KBM-7 (cell line): ENCODE measurements at places on chromosomes 3 and 15.
A peak's percentile ranks its signal among the peaks of the same experiment; 100 is the strongest.

- no peak for DNase-seq
These were observed 166.9 kb upstream of the FAM3D start for GRCh38 chr3:58833491-58833890.

DNA sequence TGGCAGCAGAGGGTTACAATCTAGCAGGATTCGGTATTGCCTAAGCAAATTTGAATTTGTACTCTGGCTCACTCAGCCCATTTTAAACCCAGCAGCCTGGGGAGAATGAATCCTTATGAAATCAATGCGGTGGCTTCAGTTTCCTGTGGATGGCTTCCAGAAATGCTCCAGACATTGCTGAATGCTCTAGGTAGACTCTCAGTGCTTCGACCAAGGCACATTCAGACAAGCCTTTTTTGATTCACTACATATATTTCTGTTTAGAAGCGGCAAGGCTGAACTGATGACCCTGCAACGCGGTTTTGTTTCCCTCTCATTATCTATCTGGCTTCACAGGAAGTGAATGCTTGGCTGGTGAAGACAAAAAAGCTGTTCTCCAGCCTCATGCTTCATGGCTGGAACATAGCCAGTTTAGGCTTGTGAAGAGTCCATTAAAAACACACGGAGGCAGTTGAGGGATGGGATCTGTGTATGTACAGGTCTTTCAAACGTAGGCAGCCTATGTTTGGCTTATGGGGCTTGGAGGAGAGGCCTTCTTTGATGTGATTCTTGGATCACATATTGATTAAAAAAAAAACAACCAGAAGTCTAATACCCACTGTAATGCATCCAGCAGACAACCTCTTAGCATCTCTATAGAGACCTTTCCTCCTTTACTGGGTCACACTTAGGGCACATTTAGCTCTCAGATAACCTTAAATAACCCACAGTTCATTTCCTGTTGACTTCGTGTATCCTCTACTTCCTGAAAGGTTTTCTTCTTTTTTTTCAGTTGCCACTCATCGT, 400.2 kb upstream of the TBL1XR1 start:
- peak; percentile 86 for DNase-seq

GRCh38 chr3:141389703-141390102, 21.4 kb downstream of the ZBTB38 start:
- no peak for DNase-seq

GRCh38 chr3:38746641-38747040, 69.4 kb downstream of the SCN10A start:
- no peak for DNase-seq

DNA sequence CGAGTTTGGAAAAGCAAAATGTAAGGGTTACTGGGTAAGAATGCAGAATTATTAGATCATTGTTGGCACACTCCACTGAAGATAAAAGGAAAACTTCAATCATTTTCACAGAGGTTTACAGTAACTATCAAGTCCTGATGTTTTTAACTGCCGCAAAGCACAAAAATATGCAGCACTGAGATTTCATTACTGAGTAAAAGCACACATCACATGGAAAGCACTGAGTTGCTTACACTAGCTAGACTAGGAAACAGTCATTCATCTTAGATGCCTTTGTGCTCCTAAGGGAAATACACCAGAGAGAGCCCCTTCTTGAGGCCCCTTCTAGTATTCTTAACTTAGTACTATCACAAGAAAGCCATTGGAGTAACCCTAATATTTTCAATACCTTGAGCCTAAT, 11.8 kb upstream of the P2RY1 start:
- DNase-seq: no peak

DNA sequence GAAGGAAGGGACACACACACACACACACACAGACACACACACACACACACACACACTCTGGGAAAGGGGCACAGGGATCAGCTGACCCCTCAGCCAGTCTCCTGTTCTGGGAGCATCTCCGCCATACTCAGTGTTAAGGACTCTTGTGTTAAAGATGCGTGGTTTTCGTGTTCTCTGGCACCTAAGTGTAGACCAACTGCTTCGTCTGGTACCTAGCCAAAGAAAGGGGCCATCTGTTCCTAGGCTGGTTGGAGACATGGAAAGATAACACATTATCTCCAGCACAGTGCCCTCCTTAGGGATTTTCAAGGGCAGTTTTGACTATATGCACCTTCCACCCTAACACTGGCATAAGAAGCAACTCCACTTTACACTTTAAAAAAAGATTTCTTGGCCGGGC, 65.1 kb downstream of the EPHB1 start:
- DNase-seq: no peak

DNA sequence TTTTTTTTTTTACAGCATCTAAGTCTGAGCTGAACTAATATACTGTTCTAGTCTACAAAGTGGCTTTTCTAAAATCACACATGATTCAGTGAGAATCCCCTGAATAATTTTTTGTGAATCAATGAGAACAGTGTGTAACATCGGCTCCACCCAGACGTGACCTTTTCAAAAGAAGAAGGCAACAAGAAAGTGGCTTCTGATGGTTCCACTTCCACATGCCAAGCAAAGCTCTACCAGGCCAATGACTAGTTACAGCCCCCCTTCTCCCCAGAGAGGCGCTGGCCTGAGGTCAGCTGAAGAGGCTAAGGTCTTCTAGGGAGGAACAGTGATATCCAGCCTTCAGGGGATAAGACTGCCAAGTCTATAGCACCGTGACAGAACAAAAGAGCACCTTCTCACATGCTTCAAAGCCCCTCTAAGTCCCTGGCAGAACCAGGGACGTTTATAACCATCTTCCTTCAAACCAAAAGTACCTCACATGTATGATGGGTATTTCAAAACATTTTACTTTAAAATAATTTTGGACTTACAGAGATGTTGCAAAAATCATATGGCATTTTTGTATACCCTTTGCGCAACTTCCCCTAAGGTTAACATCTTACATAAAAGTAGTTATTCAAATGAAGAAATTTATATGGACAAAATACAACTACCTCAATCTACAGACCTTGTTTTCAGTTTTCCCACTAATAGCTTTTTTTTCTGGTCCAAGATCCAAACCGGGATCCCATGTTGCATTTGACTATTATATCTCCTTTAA, 177.9 kb downstream of the OSBPL10 start:
- DNase-seq: no peak

- DNase-seq: no peak
These were observed 427.1 kb upstream of the DPH6 start for GRCh38 chr15:35973029-35973428.

GRCh38 chr3:167862104-167862730, 126.7 kb downstream of the SERPINI1 start:
- no peak for DNase-seq

DNA sequence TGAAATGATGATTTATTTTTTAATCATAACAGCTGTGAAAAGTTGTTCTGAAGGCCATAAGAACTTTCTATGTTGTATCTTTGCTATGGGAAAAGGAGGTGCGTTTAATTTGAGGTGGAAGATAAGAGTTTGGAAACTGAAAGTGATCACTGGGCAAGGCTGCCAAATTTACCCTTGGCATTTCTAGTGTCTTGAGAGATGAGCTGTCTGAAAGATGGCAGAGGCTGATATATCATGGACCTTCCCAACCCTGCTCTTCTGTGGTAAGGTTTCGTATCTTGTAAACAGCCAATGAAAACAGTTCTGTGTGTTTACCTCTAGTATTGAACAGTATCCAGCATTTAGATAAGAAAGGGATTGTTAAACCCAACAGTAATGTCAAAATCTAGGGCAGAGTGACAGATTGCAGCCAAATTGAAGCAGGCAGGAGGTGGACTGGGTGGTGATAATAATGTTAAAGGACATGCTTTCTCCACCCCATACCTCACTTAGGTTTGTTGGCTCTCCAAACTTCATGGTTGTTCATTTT, 15.8 kb upstream of the NFKBIZ start:
- DNase-seq: no peak

DNA sequence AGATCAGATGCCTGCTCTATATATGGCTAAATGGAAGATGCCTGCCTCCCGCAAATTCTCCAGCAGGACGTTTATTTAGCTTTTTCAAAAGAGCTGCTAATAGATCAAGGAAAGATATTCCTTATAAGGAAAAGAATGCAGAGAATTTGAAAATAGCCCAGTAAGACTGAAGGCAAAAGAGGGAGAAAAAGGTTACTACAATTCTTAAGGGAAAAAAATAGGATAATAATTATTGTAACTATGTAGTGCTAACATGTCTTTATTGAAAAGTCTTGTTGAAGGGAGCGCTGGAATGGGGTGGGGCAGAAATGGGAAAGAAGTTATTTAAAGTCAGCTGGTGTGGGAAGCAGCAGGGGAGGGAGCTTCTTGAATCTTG, 2.9 kb downstream of the TPM1 start:
- no peak for DNase-seq

GRCh38 chr15:62901909-62902546, 140.5 kb upstream of the TPM1 start:
- peak; percentile 29 for DNase-seq

DNA sequence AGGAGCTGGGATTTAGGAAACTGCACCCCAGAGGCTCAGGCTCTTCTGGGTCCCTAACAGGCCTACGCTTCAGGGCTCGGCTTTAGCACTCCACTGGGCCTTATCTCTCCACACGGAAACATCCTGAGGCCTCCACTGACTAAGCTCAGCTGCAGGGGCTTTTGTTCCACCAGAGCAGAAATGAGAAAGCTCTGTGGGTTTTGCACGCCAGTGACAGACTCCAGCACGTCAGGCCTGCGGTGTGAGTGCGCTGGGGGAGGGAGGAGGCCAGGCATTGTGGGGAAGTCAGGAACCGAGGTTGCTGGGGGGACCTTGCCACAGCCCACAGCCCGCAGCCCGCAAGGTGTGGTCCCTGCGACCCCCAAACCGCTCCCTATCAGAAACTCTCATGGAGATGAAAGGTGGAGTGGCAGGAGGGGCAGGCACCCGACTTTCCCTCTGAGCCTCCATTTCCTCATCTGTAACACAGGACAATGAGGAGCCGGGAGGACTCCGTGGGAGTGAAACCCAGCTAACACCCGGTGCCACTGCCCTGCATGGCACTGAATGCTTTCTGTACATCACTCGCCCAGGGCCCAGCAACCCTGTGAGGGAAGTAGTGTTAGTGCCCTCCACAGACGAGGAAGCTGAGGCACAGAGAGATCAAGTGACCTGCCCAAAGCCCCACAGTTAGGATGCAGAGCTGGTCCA, 106.5 kb downstream of the TPRA1 start:
- DNase-seq: peak; percentile 4

DNA sequence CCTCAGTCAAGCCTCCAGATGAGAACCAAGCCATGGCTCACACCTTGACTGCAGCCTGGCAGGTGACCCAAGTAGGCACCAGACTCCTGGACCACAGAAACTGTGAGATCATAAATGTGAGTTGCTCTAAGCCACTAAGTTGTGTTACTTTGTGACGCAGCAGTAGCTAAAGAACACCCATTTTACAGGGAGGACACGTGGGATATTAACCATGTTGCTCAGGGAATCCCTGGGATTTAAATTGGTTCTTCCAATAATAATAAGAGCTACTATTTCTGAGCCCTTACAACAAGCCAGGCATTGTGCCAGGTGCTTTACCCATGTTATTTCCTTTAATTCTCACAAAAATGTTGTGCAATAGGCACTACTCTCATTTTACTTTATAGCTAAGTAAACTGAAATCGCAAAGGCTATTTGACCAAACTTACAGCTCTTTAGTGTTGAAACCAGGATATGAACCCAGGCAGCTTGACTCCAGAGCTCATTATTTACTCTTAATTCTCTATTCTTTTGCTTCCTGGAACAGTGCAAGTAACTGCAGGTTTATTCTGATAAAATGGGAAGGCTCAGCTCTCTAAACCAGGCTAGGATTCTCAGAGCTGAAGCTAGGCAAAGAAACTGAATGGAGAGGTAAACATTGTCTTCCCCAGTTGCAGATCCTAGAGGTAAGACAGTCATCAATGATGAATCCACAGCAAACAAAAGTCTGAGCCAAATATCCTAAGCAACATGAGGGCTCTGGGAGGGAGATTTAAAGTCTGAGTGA, 294.4 kb downstream of the KBTBD8 start:
- no peak for DNase-seq

DNA sequence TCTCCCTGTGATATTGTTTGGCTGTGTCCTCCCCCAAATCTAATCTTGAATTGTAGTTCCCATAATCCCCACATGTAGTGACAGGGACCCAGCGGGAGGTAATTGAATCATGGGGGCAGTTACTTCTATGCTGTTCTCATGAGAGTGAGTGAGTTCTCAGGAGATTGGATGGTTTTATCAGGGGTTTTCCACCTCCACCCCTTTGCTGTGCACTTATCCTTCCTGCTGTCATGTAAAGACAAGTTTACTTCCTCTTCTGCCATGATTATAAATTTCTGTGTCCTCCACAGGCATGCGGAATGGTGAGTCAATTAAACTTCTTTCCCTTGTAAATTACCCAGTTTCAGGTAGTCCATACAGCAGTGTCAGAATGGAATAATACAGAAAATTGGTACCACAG, 24.7 kb downstream of the TUSC7 start:
- peak; percentile 32 for DNase-seq

- DNase-seq: peak; percentile 78
These were observed 7.0 kb downstream of the ADIPOQ start for GRCh38 chr3:186849374-186849975.

DNA sequence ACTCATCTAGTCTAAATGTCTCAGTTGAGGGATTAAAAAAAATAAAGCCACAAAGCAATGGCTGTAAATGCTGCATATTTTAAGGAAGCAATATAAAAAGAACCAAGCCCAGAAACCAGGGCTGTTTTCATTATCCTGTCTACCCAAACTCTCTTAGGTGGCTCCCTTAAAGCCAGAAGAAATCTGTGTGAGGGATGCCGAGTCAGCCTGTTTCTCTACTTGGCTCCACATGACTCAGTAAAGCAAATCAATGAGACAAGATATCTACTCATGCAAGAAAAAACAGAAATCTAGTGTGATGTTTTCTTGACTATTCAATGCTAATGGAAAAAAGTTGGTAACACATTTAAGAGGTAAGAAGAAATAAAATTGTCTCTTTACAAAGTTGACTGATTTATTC, 296.2 kb downstream of the ZBTB20 start:
- no peak for DNase-seq

GRCh38 chr15:62758126-62758951, 284.2 kb upstream of the TPM1 start:
- DNase-seq: no peak

DNA sequence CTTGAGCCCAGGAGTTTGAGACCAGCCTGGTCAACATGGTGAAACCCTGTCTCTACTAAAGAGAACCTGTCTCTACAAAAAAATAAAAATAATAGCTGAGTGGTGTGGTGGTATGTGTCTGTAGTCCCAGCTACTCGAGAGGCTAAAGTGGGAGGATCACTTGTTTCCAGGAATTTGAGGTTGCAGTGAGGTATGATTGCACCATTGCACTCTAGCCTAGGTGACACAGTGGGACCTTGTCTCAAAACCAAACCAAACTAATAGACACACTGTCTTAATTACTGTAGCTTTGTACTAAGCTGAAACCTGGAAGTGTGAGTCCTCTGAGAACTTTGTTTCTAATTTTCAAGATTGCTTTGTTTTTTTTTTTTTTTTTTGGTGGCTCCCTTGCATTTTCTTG, 30.4 kb downstream of the MGA start:
- DNase-seq: peak; percentile 56

DNA sequence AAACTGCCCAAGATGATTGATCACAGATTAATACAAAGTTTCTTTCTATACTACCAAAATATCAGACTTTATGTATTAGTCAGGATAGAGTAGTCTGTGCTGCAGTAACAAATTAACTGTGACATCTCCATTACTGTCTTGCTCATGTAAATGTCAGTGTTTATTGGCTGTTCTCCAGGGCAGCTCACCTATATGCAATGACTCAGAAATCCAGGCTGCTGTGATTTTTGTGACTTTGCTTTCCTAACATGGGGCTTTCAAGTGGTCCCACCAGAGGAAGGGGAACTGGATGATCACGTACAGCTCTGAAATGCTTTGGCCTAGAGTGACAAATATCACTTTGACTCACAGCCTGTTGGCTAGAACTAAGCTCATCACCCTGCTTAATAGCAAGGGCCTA, 12.9 kb downstream of the PLS1 start:
- no peak for DNase-seq

- DNase-seq: no peak
These were observed 324.0 kb downstream of the DIPK2A start for GRCh38 chr3:144295613-144296012.
